ENCODE measurements at places on chromosomes 11 and 22. TPM values are rescaled to one million over a fixed set of nuclear protein-coding genes. Genes with fewer than 3 reads are reported as not detected.

SLC5A12 gene
- not detected for total RNA-seq

TESMIN gene
- 0.87 TPM for total RNA-seq

LGALS12 gene
- not detected for total RNA-seq

DKK3 gene
- total RNA-seq = 448 TPM

ANKK1 gene
- total RNA-seq = 0.15 TPM

CCDC34 gene
- 2.6 TPM for total RNA-seq

CALCA gene
- not detected for total RNA-seq

TAGLN gene
- total RNA-seq = 109 TPM

ABCC8 gene
- total RNA-seq = not detected

CECR2 gene
- total RNA-seq = not detected

APOL4 gene
- 1.3 TPM for total RNA-seq

NCAM1 gene
- total RNA-seq = 0.15 TPM

KCNQ1OT1 gene
- 5.0 TPM for total RNA-seq

KRTAP5-9 gene
- not detected for total RNA-seq

Measured in smooth muscle cell of trachea (primary cell).